ENCODE measurements at places on chromosomes 7 and 10.

- no peak for DNase-seq
Measured at GRCh38 chr10:100826031-100826651, 80.8 kb downstream of the PAX2 start.

DNA sequence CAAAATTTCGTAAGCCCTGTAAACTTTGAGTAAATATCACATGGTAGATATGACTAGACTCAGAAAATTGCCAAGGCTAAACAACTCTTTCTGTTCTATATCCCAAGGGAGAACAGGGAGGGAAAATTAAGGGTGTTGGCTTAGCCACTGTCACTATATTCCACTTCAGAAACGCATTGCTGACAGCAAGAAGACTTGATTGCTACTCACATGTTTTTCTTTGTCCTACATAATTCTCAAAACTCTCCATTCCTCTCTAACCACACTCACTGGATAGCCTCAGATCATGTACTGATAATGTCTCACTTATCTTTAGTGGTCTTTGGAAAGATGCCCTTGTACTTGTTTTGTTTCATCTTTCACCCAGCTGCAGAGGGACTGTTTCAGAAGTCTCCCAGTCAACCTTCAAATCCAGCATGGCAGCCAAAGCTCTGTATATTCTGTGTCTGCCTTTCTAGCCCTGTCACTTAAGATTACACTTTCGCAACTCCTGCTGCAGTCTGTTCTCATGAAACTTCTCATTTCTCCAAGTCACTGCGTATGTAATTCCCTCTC is 582.4 kb upstream of the FZD8 start:
- DNase-seq, result no peak

DNA sequence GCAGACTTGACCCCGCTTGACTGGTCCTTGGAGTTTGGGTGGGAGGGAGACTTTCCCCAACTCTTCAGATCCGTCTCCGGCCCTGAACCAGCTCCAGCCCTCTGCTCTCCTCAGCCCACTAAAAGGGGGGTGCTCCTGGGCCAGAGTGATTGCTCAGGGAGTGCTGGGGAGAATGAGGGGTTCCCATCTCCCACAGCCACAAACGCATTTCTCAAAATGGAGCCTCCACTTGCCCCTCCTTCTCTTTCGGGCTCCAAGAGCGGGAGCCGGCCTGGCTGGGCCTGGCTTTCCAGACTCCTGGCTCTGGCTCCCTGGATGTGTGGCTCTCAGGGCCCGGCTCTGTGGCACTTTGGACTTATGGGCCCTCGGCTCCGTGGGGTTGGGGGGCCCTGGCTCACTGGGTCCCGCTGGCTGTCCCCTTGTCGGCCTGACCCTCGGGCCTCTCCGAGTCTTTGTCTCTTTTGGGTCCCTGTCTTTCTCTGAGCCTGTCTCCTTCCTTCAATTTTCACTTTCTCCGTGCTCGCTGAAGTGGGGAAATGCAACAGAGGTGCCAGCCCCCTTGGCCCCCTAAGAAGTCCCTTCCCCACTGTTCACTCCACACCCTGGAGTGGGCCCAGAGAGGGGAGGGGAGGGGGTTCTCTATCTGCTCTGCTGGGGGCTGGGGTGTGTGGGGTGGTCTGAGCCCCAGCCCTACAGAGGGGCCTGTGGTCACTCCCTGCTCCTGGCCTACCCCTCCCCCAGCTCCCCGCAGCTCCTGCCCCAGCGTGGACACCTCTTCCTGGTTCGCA is 713 bp downstream of the LZTS2 start:
- no peak for DNase-seq

DNA sequence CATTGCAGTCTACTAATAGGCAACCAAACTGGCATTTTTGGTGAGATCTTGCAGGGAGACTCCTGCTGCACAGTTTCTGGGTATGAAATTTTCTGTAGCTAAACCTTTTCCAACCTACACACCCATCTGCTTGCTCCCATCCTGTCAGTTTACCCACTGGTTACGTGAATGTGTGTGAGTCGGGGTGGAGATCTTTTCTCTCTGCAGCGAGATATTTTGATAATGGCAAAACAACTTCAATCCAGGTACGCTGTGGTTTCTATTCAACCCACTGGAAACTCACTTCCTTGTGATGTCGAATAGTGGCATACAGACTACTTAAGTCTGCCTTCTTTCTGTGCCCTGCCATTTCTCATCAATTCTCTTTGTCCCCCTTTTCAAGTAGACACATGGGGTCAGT is 4.5 kb downstream of the PLEKHA1 start:
- no peak for DNase-seq

- no peak for DNase-seq
Measured at GRCh38 chr10:61541960-61542359, 88.8 kb upstream of the TMEM26 start.

- peak; percentile 66 for DNase-seq
Measured at GRCh38 chr10:95445837-95446486, 115.2 kb downstream of the SORBS1 start.

GRCh38 chr7:100781255-100781654 is 46.1 kb downstream of the EPHB4 start:
- DNase-seq, result no peak

- DNase-seq, result no peak
Measured at GRCh38 chr7:130986261-130986690, 252.3 kb upstream of the KLF14 start.

- DNase-seq, result no peak
Measured at GRCh38 chr7:157526913-157527634, 190.3 kb downstream of the DNAJB6 start.

- DNase-seq, result peak; percentile 55
Measured at GRCh38 chr10:22988581-22989360, 60.9 kb downstream of the ARMC3 start.

DNA sequence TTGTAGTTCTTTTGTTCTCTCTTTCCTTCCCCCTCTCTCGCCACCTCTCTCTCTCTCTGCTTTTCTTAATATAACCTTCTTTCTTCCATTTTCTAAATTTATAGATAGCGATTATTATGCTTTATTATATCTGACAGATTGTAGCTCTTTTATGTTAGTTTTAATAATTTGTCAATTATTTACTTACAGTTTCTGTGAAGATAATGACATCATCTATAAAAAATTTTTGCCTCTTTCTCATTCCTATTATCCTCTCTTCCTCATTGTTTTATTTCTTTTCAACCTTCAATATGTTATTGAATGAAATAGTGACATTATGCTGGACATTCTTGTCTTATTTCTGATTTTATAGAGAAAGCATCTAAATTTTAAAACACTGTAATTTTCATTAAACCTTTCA is 469.6 kb upstream of the NRG3 start:
- DNase-seq, result no peak

- DNase-seq, result no peak
Measured at GRCh38 chr7:32890793-32891042, 842 bp downstream of the KBTBD2 start.
